ENCODE measurements at places on chromosomes 2 and 18. TPM values are rescaled to one million over a fixed set of nuclear protein-coding genes. Genes with fewer than 3 reads are reported as not detected.

DNA sequence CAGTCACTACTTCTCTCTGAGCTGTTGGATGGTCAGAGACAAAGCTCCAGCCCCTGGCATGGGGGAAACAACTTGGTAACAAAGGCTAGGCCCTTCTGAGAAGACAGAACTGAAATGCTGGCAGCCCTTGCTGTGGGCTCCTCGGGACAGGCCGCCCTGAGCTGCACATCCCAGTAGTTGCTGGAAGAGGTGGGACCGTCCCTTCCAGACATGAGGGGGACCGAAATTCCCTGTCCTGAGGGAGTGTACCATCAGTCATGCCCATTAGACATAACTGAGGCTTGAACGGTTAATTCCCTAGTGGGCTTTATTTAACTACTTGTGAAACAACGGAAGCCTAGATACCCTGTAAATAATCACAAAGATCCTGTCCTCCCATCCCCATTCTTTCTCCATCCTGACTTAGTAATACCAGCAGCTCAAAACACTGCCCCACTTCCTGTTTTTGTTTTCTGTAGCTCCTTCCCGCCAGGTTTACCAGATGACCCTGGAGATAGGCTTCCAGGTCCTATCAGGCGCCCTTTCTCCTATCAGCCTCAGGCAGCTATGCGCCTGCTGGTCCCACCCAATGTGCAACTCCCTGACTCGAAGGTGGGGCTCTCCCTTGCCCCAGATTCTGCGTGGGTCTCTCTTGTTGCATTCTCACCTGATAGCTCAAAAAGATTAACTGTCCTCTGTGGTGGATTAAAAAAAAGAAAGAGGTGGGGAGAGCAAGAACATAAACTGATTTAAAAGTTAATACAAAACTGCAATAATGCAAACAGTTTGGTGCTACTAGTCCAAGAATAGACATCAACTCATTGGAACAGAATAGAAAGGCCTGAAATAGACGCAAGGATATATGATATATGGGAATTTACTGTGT lies 37.0 kb upstream of the NT5DC4 start:
- no peak for DNase-seq

- no peak for DNase-seq
Measured at GRCh38 chr2:60495041-60495625, 58.3 kb downstream of the BCL11A start.

GRCh38 chr2:178193823-178194599 lies at the start of gene OSBPL6:
TSS of gene OSBPL6 (plus strand) at chr2:178194512. CDS start at chr2:178306185, 111,673 bp downstream.
- DNase-seq, result peak; percentile 36

- DNase-seq, result no peak
Measured at GRCh38 chr18:55264108-55264507, 304.8 kb upstream of the CCDC68 start.

DNA sequence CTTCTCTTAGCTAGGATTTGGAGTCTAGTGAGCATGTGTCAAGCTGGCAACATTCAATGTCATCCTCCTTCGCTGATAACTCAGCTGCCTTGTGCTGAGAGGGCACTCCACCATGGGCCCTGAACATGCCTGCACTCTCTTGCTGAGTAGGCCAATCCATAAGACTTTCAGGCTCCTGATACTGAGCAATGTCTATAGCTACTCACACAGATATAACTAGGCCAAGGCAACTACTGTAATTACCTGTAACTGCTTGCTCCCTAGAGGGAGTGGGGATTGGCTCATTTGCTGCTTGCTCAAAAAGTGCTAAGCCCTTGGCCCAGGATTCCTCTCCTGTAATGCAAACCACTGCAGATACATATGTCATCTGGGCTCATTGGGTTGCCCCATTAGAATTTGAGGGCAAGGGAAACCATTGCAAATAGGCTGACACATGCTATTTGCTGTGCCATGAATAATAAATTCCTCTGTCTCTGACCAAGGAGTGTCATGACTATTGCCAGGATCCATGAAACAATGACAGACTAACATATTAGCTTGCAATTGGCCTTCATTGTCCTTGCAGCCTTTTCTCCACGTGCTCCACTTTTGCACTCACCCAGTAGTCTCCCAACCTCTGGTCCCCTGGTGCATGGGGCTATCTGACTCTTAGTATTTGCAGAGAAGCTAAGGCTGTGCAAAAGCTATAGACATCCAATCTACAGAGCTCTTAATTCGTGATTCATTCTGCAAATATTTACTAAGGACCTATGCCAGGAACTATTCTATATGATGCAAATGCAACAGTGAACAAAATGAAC lies 36.9 kb upstream of the BMPR2 start:
- DNase-seq, result no peak

DNA sequence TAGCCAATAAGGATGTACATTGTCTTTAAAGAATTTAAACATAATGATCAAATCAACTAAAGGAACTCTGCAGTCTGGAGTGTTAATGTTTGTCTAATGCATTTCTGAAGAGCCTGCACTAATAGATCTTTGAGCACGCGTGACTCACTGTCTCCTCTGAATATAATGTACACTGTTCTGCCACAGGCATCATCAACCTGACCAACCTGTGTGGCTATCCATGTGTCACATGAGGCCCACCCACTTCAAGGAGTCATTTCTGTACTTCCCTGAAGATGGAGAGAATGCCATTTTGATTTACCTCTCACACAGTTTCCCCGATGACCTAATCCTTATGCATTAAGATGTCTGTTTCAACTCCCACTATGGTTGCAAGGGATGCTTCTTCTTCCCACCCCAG lies 434.0 kb upstream of the SPHKAP start:
- no peak for DNase-seq

- no peak for DNase-seq
Measured at GRCh38 chr2:23556929-23557328, 171.9 kb downstream of the KLHL29 start.

HRH4 gene
- not detected for total RNA-seq

RETREG2 gene
- 48.5 TPM for total RNA-seq

CPLX4 gene
- not detected for total RNA-seq

GRCh38 chr2:32553829-32554432 lies 73.9 kb upstream of the TTC27 start:
- no peak for DNase-seq

DNA sequence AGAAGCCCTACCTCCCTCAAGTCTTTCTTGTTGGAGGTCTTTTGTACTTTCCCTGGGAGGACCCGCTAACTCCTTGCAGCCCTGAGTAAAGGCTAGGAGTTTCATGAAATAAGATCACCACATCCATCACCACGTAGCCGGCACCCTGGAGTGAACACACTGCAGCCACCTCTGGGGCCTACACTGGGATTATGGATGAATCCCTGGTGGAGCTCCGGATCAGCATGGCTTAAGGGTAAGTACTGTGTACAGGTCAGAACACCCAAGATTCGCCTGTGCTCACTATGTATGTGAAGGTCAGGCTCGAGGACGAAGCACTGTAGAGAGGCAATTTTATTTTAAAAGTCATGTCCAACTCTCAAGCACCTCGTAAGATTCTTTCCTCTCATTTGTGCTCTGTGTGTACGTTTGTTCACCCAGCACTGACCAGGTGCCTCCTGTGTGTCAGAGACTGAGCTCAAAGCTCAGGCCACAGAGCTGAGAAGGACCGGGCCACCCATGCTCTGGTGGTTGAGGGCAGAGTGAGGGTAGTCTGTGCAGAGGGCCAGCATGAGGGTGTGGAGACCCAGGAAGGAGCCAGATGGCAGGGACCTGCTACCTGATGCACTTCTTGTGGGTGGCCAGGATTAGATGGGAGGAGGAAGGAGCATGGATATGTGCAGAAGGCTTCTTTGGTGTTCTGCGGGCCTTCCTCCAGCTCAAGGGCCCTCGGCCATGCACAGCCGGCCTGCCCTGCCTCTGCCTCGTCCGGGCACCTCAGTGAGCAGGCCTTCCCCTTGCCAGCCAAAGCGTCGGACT lies 66.7 kb upstream of the TFCP2L1 start:
- no peak for DNase-seq

LIPG gene
- total RNA-seq, result 1.3 TPM

RDH14 gene
- total RNA-seq, result 29.7 TPM

DNA sequence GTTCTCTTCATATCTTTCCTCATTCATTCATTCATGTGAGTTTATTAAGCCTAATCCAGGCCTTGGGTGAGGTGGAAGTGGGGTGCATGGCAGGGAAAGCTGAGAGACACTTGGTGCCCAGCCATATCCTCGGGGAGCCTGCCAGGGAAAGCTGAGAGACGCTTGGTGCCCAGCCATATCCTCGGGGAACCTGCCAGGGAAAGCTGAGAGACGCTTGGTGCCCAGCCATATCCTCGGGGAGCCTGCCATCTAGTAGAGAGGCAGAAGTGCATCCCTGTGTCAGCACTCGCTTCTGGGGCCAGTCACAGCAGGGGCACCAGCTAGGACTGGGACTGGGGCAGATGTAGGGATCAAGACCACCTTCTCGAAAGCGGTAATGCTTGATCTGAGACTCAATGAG lies 39.4 kb downstream of the DDX18 start:
- DNase-seq, result no peak

DNA sequence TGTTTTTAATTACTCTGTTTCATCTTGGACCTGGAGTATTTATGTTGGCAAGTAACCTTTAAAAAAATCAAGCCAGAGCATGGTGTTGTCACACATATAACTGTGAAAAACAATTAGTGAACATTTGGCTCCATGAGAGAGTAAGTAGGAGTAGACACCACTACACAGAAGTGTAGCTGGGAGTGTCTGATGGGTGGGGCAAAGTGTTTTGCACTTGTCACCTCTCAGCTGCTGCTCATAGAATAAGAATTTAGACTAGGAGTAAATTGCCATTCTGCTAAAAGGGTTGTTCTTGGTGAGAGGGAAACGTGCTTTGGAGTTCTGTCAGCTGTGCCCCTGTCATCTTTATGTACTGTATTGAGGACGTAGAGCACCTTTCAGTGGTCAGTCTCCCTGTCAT lies 114.5 kb downstream of the TTC27 start:
- no peak for DNase-seq

- DNase-seq, result no peak
Measured at GRCh38 chr2:133561045-133561852, 7.0 kb downstream of the NCKAP5 start.

GRCh38 chr18:59928201-59928600 lies 28.4 kb downstream of the PMAIP1 start:
- DNase-seq, result no peak

DNA sequence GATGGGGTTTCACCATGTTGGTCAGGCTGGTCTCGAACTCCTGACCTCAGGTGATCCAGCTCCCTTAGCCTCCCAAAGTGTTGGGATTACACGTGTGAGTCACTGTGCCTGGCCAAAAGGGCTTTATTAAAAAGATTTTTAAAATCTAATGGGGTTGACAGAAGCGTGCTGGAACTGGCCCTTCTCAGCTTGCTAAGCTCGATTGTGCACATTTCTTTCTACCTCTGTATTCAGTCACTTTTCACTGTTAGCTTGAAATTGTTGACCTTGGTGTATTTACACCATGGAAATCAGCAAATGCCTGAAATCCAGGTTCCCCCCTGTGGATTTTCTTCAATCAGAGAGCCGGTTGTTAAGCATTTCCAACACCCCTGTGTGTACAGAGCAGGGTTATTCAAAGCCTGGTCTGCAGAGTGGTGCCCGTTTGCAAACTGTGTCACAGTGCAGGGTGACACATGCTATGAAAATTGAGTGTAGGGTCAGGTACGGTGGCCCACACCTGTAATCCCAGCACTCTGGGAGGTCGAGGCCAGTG lies 140.2 kb downstream of the TGIF1 start:
- no peak for DNase-seq

IL36B gene
- total RNA-seq, result not detected

DNA sequence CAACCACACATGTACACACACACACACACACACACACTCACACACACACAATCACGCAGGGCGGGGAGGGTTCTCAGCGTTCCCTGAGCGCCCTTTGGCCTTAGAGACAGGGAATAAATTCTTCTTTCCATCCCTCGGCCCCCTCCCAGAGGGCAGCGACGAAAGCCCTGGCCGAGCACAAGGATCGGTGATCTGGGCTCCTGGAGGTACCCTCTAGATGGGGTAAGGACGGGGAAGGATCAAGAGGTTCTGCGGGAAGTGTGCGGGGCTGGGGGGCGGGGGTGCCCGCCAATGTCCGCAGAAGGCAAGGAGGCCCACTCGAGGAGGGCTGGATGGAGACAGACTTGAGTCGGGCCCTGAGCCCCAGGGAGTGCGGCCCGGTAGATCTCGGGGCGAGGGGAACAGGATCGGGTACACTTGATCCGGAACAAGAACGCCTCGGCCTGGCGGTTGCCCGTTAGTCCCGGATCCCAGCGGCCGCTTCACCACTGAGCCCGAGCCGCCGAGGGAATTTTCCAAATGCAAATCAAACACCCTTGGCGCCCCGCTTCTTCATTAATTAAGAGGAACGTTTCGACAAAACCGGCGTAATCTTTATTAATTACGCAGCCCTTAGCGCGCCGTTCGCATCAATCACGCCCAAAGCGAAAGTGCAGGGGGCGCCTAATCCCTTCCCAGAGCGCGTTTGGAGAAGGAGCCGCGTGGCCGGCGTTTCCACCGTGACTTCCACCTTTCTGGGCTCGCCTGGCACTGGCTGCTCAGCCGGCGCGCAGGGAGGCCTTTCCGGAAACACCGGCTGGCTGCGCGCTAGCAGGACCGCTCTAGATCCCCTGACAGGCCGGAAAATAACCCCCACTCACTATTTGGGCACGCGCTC lies 7.0 kb upstream of the PAX3 start:
- DNase-seq, result no peak

DNA sequence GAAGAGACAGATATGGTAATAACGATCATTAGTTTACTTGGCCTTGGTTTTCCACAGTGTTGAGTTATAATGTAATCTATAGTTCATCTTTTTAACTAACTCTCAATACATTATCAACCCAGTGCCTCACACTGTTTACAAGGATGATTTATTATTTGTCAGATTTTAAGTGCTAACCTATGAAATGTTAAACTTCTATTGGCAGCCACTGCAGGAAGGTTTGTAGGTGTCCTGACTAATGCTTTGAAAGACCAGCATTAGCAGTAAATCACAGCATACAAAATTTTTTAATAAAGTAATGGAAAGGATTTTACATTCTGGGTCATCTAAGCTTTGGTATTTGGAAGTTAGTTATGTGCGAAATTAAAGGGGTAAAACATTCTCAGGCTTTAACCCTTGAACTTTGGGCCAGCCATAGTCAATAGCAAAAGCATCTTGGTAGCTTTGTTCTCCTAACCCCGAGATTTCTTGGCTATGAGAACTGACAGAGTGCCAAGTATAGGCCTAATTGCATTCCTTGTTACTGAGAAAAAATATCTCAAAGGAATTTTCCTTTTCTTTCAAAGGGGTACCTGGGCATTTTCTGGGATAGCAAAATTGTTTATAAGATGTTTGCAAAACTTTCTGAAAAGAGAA lies 30.6 kb downstream of the SPATS2L start:
- no peak for DNase-seq

DNA sequence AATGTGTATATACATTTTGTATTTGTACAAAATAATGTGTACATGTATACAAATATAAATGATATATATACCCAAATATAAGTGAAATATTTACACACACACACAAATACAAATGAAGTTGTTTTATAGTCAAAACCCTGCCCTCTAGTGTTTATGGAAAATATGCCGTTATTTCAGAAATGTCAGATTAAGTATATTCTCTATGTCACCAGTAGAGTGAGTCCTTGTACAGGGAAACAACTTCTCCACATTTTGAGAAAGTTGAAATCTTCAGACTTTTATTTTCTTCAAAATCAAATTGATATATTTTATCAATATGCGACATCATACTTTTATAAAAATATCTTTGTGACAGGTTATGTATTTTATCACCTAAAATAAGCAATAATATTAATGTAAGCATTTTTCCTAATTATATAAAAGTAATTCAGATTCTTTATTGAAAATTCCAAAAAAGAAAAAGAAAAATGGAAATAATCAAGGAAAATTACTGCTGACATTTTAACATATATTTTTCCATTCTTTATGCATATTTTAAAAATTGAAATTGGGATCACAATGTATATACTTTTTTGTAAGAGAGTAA lies 22.4 kb downstream of the ARL6IP6 start:
- no peak for DNase-seq

- DNase-seq, result no peak
Measured at GRCh38 chr18:36442717-36443116, 145.2 kb downstream of the FHOD3 start.
